ENCODE measurements at places on chromosomes 4 and X. TPM values are rescaled to one million over a fixed set of nuclear protein-coding genes. Genes with fewer than 3 reads are reported as not detected.
A peak's percentile ranks its signal among the peaks of the same experiment; 100 is the strongest.

DNA sequence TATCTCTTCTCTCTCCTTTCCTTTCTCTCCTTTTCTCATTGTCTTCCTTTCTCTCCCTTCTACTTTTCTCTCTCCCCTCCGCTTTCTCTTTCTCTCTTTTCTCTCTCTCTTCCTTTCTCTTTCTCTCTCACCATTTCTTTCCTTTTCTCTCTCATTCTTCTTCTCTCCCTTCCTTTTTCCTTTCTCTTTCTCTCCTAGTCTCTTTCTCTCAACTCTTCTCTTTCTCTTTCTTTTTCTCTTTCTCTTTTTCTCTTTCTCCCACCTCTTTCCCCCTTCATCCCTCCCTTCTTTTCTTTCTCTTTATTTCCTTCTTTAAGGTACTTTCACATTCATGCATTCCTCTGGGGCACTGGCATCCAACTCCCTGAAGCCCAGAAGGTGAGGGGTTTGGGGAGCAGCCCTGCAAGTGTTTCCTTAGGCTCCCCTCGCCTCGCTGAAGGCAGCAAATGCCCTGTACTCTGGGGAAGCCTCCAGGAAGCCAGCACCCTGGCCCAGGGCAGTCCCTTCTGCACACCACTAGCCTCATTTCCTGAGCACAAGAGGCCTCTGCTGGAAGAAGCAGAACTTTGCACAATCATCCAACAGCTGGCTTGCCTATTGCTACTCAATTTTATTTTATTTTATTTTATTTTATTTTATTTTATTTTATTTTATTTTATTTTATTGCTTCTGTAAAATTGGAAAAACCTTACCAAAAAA, 124.2 kb downstream of the NFKB1 start:
- DNase-seq: no peak

- DNase-seq: peak; percentile 51
Measured at GRCh38 chrX:1165535-1166196, 46.8 kb downstream of the CRLF2 start.

DNA sequence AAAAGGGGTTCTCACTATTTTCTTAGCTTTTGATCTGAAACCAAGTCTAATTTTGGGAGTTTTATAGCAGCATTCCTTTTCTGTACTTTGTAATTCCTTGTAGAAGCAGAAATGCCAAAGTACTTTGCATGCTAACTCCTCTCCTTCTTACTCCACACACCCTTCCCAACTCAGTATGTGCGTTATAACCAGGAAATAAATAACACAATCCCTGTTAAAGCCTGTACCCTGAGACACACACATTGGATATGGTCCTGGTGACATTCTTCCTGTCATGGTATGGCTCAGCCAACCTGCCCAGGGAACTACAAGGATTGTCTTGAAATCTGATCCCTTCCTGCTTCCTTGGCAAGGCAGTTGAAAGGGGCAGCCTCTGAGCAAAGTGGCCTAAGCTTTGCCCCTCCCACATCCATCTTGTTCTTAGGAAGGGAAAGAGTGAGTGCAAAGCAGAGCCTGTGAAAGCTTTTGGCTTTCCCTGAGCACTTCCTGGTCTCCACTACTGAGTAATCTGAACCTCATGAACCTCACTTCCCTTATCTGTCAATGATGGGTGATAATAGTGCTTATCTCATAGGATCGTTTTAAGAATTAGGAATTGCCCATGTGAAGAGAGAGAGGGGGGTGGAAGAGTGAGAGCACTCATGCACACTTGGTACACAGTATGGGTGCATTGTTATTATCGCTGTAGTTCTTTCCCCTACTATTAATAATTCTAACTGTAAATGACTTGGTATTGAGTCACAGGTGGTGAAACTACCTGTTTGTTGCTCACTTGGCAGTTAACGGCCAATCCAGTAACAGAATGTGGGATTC, 109.3 kb downstream of the AFF2 start:
- DNase-seq: no peak

- DNase-seq: no peak
Measured at GRCh38 chrX:110992611-110993010, 103.4 kb upstream of the PAK3 start.

GRCh38 chr4:65515646-65516045, 154.6 kb downstream of the EPHA5 start:
- DNase-seq: no peak

DNA sequence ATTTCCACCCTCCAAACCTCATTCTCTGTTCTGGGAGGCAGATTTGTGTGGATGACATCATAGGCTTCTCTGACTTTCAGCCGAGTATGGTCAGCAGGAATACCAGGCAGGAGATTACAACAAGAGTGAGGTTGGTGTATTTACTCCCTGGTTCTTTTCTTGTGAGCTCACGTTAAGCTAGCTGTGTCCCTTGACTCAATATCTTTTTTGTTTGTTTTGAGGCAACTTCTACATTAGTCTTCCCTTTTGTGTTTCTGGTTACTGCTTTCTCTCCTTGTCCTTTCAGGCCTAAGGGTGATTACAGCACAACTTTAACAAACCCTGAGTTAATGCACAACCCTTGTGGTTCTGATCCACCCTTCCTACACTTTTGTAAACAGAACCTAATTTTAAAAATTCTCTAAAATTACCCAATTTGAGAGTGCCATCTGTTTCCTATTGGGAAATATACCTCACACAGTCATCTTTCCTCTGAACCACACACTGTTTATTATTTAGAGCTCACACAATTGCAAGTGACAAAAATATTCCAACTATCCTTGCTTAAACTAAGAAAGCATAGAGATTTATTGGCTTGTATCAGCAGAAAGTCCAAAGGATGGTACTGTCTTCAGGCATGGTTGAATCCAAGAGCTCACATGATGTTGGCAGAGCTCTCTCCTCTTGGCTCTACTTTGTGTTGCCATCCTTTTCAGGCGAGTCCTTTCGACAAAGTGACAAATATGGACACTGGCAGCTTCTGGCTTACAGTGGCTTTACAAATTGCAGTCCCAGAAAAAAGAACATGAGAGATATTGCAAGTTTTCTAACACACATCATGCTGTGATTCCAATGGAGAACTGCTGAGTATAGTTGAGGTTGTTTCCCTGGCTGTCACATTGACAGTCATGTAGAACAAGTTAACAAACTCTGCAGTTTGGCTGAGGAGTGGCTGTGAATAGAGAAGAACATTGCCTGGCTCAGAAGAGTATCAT, 150.5 kb upstream of the DDIT4L start:
- DNase-seq: no peak

Gene CACNA1F
- 0.48 TPM for total RNA-seq

Gene GDPD2
- total RNA-seq: not detected

Gene SMIM31
- not detected for total RNA-seq

Gene CXCL1
- 0.80 TPM for total RNA-seq

Gene ZCCHC12
- not detected for total RNA-seq

Gene ADAM29
- not detected for total RNA-seq

Measured in breast epithelium (tissue), 4 donors.